ENCODE measurements at places on chromosomes 11 and 22. TPM values are rescaled to one million over a fixed set of nuclear protein-coding genes. Genes with fewer than 3 reads are reported as not detected.

The CATSPER1 gene
- polyA plus RNA-seq: not detected

The PGA4 gene
- polyA plus RNA-seq: 0.54 TPM

The RTN3 gene
- 181 TPM for polyA plus RNA-seq

The ARRB1 gene
- 29.1 TPM for polyA plus RNA-seq

DNA sequence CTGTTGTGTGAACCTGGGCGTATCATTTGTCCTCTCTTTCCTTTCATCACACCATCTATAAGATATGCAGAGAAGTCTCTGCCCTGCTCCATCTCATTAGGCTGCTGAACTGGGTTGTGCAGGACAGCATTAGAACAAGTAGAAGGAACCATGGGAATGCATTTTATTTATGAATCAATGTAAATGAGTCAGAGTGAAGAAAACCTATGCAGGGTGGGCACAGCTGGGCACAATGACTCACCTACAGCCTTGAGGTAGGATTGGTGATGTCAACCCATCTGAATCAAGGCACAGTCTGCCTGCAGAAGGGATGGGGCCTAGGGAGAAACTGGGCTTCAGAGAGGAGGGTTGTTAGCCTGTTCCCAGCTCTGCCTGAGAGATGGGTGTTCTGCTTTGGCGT is 123.4 kb downstream of the CSNK2A3 start:
- no peak for DNase-seq

DNA sequence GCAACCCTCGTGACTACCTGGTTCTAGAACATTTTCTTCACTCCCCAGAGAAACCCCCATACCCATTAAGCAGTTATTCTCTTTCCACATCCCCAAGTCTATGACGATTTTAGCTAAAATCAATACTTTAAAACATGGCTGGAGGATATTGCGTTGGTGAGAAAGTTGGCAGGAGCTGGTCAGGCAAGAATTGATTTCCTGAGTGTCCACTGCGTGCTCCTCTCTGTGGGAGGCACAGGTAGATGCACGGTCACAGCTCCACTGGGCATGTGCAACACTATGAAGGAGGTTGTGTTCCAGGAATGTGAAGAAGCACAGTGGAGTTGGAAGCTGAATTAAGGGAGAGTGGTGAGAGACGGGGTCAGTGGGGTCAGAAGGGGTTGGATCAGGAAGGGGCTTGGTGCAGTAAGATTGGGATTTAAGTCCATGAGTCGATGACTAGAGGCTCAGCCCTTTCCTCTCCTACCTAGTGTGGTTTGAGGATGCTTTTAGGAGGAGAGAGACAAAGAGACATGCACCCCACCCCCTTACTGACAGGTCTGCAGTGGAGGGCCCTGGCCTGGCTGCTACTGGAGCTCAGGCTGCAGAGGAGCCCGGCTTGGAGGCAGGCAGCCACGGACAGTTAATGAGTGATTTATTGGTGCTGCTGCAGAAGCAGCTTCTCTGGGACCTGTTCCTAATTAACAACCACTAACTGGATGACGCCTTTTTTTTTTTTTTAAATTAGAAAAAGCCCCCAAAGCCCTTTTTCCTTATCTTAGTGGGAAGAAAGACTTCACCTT is 395.6 kb downstream of the TENM4 start:
- DNase-seq: no peak

DNA sequence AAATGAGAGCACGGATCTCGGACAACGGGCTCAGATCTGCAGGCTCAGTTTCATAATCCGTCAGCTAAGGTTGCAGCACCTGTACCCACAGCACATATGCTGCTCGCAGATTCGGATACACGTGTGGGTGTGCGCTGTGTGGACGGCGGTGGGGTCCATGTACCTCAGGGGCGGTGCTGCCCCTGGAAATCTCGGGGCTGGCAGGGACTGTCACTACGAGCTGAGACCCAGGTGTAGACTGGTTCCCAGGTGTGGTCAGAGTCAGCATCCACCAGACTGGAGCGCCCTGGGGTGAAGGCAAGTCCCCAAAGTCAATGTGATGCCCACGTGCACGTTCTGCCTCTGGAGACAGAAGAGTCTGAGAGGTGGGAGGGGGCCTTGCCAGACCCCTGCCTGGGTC is 989.3 kb downstream of the BRD1 start:
- no peak for DNase-seq

- DNase-seq: no peak
These were observed 781 bp downstream of the SIDT2 start for GRCh38 chr11:117179048-117179999.

DNA sequence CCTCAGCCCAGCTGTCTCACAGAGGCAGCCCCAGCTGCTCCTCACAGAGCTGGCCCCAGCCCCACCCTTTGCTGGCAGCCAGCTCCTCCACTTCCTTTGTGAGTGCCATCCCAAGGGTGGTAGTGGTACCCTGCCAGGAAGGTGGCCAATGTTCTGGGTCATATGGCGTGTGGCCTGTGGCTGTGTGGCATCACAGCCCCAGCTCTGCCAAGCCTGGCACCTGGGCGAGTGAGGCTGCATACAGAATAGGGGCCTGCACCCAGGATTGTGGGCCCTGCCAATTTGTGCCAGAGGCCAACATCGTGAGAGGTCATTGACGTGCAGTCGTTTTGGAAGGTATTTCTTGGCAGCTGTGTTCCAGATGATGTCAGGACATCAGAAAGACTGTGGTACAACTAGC is 10.7 kb downstream of the TUB start:
- DNase-seq: no peak

DNA sequence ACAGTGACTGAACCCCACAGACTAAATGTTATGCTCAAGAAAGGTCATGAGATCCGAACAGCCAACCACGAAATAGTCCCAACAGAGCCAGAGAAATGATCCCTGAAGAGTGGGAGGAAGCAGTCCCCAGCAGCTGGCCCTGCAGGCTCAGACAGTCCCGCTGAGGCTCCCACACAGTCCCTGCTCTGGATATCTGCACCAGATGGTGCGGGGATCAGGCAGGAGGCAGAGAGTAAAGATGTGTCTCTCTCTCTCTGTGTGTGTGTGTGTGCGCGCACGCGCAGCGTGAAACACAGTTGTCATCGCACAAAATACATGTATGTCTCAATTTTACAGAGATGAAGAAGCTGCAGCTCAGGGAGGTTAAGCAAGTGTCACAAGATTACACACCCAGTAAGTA is 27.9 kb downstream of the GUCY1A2 start:
- DNase-seq: no peak

DNA sequence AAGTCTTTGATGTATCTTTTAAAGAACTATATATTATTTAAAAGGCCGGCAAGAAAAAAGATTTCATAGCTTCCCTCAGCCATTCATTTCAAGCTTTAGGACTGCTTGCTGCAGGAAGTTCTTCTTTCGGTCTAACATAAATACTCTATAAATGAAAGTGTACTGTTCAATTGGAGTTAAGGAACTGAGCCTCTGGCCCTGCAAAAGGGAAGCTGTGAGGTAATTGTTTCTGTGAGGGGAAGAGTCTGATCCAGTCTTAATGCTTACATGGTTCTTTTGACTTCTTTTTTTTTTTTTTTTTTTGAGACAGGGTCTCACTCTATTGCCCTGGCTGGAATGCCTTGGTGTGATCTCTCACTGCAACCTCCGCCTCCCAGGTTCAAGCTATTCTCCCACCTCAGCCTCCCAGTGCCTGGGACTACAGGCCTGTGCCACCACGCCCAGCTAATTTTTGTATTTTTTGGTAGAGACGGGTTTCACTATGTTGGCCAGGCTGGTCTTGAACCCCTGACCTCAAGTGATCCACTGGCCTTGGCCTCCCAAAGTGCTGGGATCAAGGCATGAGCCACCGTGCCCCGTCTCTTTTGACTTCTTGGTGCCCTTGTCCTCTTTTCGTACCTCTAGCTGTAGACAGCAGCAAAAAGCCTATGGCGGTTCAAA is 4.7 kb upstream of the TRIM29 start:
- no peak for DNase-seq

- DNase-seq: no peak
These were observed 152.1 kb downstream of the FAT3 start for GRCh38 chr11:92376680-92377079.

DNA sequence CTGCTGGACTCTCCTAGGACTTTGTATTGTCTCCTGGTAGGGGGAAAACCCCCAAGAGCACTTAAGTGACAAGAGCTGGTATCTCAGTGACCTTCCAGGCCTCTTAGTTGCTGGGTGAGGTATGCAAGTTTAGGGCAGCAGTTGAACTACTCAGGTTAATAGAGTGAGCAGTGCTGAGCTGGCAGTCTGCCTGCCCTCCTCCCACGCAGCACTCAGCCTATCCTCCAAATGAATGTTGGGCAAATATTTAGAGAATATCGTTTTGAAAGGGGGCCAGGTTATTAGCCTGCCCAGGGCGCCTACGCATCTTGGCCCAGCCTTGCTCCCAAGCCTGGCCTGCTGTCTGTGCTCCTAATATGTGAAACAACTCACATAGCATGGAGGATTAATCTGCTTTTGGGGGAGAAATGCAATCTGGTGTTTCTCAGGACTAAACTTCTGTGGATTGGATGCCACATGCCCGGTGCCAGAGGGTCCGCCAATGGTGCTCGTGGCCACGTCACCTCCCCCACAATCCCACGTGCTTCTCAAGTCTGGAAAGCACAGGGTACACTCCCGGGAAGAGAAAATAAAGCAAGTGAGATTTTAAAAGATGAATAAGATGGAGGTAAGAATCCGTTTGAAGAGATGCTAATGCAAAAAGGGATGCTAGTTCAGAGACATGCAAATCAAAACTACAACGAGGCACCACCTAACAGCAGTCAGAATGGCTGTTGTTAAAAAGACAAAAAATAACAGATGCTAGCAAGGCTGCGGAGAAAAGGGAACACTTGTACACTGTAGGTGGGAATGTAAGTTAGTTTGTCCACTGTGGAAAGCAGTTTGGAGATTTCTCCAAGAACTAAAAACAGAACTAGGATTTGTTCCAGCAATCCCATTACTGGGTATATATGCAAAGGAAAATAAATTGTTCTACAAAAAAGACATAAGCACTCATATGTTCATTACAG is 67.7 kb downstream of the SPON1 start:
- no peak for DNase-seq

GRCh38 chr11:7278314-7278917 is 26.7 kb downstream of the SYT9 start:
- peak; percentile 15 for DNase-seq

GRCh38 chr11:124080327-124081001 is 34.8 kb upstream of the VWA5A start:
- DNase-seq: no peak

DNA sequence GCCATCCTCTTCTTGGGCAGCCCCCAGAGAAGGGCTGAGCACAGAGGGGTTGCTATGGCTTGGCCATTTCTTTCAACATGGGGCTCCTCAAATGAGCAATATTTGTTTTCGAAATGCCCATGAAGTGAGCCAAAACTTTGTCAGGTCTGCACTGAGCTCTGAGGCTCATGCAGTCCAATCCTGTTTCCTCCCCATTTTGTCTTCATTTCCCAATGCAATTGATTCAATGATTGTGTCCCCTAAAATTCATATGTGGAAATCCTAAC is 60.6 kb upstream of the CD44 start:
- no peak for DNase-seq

DNA sequence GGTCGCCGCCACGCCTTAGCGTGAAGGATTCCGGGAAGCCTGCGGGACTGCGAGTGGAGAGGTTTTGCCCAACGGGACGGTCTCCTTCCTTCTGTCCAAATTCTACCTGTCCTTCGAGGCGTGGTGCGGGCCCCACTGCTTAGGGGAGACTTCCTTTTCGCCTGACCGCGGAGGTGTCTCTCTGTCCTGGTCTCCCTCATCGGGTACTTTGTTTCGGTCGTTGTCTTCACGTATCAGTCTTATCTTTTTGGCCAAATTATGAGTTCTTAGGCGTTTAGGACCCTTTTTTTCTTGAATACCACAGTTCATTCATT is 388 bp downstream of the HINFP start:
- no peak for DNase-seq

GRCh38 chr22:37985751-37986281 is 1.5 kb upstream of the SOX10 start:
- no peak for DNase-seq

DNA sequence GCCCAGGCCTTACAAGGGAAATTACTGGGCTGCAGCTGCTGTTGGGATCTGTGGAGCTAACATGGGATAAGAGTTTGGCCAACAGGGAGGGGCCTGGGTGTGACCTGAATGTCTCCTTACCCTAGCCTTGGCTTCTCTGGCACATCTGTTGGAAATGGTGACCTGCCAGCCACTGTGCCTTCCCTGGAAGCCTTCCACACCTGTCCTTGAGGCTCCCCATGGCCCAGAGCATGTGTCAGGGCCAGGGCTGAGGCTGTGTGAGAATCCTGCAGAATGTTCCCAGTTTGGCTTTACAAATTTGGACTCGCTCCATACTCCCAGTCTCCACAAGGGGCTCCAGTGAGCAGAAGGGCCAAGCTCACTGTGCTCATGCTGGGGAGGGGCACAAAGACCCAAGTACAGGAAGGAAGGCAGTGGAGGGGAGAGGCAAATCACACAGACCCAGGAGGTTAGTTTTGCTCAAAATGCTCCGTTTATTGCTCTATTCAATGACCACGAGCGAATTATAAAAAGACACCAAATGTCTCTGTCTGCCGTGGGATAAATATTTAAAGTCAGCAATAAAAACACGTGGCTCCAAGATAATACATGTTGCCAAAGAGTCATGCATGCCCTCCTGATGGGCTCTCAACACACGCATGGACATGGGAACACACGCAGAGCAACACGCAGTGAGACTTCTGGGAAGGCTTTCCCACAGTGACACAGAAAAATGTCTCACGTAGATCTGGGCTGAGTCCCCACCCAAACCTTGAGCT is 1.7 kb upstream of the IGSF22 start:
- no peak for DNase-seq

- DNase-seq: no peak
These were observed 21.7 kb upstream of the SLN start for GRCh38 chr11:107733518-107733917.

DNA sequence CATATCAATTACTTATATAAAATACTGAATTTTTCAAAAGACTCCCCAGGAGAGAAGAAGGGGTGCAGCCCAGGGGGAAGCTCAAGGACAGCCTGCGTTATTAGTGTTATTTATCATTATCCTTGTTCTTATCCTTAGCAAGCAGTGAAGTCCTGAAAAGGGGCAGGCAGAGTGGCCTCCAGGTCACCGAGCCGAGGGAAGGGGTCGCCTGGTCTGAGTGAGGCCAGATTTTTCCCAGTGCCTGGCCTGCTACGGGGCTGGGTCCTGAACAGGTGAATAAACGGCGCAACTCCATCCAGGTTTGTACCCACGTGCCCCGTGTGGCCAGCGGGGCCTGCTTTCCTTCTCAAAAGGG is 123.7 kb downstream of the BRD1 start:
- DNase-seq: no peak

DNA sequence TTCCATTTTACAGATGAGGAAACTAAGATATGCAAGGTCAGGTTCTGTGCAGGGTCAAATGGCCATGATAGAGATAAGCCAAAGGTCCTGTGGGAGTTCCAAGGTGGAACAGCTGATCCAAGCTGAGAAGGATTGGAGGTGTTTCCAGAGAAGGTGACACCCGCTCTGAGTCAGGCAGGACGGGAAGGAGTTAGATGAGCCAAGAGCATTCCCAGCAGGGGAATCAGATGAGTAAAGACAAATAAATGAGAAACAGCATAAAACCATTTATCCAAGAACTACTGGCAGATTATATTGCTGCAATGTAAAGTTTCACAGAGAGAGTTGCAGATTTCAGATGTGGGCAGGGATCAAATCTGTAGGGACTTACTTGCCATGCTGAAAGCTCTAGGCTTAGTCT is 18.9 kb upstream of the HEPHL1 start:
- no peak for DNase-seq

- DNase-seq: no peak
These were observed 12.3 kb downstream of the ABTB2 start for GRCh38 chr11:34345540-34345876.

Measured in right renal cortex interstitium (tissue), 3 donors.